ENCODE measurements at places on chromosomes 4 and X. TPM values are rescaled to one million over a fixed set of nuclear protein-coding genes. Genes with fewer than 3 reads are reported as not detected.
A peak's percentile ranks its signal among the peaks of the same experiment; 100 is the strongest.

SOWAHB gene
- not detected for polyA plus RNA-seq

MAGEA2B gene
- not detected for polyA plus RNA-seq

- no peaks in the 10 kb centered on the region for H3K4me1 ChIP-seq
- no peak for DNase-seq
- no peaks in the 10 kb centered on the region for H3K27me3 ChIP-seq
- no peak overlapping the region for H3K4me3 ChIP-seq
- H3K27ac ChIP-seq, result no peak overlapping the region
Observed at GRCh38 chr4:25297528-25298242, 14.9 kb upstream of the ZCCHC4 start.

GRCh38 chr4:105022811-105023667, 123.6 kb upstream of the TET2 start:
- no peaks in the 10 kb centered on the region for H3K36me3 ChIP-seq
- peaks cover 15% of the 10 kb centered on the region for H3K4me1 ChIP-seq
- peak overlapping the region; percentile 43 for H3K27ac ChIP-seq
- peak; percentile 65 for DNase-seq
- no peaks in the 10 kb centered on the region for H3K27me3 ChIP-seq
- no peak overlapping the region for H3K4me3 ChIP-seq

GRCh38 chr4:88130544-88131305, 27.7 kb downstream of the ABCG2 start:
- H3K27me3 ChIP-seq, result no peaks in the 10 kb centered on the region
- peaks cover 5% of the 10 kb centered on the region for H3K4me1 ChIP-seq
- peak; percentile 36 for DNase-seq
- no peak overlapping the region for H3K4me3 ChIP-seq

DNA sequence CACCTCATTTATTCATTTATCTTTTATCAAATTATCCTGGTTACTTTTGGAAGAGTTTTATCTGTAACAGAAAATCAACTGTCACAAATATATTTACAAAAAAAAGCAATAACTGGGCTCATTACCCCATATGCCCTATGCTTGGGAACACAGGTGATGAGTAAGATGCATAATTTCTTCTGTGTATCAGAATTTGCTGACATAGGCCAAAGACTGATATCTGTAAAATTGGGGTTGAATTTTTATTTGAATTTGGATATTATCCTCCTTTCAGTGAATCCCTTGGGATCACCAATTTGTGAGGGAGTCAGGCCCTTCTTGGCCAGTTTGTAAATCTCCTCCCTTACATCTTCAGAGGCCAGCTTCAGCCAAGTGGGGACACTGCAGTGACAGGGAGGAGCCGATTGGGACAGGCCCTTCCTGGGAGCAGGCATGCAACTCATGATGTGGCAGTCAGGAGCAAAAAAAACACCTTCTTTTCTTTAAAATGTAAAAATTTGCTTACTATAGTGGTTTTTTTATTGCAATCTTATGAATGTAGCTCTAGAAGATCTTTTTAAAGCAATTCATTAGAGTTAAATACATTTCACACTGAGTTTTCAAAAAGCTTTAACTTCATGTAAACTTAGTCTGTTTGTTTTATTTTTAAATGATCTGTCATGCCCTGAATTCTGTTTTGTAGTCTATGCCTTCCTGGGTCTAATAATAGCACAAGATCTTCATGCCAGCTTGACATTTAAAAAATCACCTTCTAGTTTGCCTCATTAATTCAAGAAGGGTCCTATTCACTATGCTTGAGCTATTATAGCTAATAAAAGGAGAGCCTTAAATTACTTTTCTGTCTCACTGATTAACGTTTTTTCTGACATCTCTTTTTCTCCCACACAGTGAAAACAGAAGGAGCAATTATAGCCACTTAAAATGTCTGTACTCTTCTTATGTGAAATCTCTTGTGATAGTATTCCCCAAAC, 136.6 kb upstream of the SPRY1 start:
- no peak overlapping the region for H3K27ac ChIP-seq
- peaks cover 10% of the 10 kb centered on the region for H3K4me1 ChIP-seq
- no peaks in the 10 kb centered on the region for H3K27me3 ChIP-seq
- no peak overlapping the region for H3K4me3 ChIP-seq

RGS12 gene
- 2.7 TPM for polyA plus RNA-seq

HSD17B10 gene
- 136 TPM for polyA plus RNA-seq

- H3K27ac ChIP-seq, result no peak overlapping the region
- H3K36me3 ChIP-seq, result no peaks in the 10 kb centered on the region
- no peaks in the 10 kb centered on the region for H3K27me3 ChIP-seq
- no peak for DNase-seq
- no peak overlapping the region for H3K4me3 ChIP-seq
Observed at GRCh38 chrX:150094996-150095395, 156.7 kb upstream of the EOLA2 start.

Data from CD14-positive monocyte (primary cell).